ENCODE measurements at places on chromosomes 7 and 10.
A peak's percentile ranks its signal among the peaks of the same experiment; 100 is the strongest.

- DNase-seq: peak; percentile 89
Observed at GRCh38 chr10:125160856-125161706, 718 bp upstream of the CTBP2 start.

DNA sequence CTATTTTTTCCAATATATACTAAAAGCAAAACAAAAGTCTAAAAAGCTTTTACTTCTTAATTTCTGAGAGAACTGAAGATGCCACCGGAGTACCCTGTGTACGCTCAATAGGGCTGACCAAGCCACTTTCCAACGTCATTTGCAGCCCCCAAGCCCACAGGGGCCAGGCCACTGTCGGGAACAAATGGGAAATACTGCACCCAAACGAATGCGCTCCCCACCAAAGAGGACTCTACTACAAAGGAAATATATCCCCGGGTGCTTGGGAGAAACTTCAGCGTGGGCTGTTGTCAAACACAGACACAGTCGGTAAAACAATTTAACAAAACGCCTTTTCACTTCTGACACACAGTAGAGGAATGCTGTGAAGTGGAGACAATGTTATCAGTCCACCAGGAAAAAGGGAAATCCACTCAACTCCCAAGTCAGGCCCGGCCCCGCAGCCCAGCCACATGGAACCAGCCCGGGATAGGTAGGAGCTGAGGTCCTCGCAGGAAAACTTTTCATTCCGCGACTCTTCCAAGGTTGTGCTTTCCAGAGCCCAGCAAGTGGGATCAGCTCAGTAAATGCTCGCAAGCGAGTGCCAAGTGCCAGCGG, 1.4 kb downstream of the PARD3 start:
- DNase-seq: peak; percentile 49

- DNase-seq: no peak
Observed at GRCh38 chr7:105028004-105028403, 14.0 kb downstream of the KMT2E start.

GRCh38 chr7:115145512-115145911, 223.6 kb downstream of the MDFIC start:
- DNase-seq: no peak

DNA sequence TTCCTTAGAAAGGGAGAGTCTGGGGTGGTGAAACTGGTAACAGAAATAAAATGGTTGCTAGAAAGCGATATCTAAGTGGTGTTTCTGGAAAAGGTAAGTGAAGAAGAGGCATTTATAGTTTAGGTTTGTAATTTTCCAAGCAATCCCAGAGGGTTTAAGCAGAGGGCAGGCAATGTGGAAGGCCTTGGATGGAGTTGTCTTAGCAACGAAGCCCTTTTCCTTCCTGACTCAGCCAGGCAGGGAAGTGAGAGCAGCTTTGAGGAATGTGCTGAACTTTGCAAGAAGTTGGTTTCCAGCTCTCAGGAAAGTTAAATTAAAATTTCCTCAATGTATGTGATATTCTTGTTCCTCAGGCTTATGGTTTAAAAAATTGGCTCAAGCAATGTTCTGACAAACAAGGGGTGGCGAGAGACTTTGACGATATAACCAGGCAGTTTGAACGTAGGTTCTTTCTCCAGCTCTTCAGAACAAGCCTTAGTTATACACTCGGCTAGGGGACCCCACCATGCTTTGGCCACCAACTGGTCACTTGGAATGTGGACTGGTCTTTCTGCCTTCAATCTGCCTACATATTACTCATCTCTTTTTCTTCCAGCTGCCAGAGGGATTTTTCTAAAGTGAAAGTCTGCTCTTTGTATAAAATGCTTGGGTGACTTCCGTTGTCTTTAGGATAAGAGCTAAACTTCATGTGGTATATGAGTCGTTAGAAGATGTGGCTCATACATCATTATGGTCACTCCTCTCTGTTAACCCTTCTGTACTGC, 66.9 kb upstream of the SLC25A13 start:
- no peak for DNase-seq

GRCh38 chr7:125857606-125858005, 928.0 kb upstream of the POT1 start:
- DNase-seq: no peak

- DNase-seq: no peak
Observed at GRCh38 chr7:75985518-75986146, 8.8 kb downstream of the TMEM120A start.

DNA sequence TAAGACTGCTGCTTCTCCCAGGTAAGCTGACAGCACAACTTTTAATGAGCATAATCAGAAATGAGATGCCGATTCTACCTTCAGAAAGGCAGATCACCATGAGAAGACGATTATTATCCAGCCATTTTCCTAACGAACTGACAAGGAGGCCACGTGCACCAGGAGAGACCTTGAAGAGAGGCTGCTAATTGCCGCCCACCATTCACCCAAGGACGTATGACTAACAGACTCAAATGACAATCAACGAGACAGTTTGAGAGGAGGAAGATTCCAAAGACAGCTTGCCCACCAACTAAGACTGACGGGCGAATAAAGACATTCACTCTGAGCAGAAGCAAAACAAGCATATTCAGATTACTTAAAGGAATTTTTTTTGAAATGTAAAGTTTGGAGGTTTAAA, 301.9 kb upstream of the TAC1 start:
- no peak for DNase-seq

DNA sequence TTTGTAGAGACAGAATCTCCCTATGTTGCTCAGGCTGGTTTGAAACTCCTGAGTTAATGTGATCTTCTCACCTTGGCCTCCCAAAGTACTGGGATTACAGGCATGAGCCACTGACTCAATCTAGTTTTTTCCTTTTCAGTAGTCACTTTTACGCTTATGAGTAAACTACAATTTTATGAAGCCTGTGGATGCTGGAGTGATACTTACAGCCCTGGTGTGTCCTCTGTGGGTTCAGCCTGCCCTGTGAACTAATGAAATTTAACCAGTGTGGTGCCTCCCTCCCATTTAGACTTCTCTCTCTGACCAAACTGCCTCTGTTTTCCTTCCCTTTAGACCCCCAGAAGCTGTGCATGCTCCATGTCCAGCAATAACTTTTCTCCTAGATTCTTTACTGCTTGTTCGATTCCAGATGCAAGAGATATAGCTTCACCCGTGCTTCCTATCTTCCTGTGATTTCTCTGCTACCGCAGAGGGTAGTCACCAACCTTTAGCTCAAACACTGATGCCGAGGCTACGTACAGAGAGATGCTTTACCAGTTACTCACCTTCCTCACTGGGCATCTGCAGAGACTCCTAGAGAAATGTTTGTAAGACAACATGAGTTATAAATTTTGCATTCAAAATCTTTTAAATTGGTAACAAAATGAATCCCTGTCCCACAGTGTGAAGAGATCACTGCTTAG, 90.8 kb downstream of the KIAA1217 start:
- no peak for DNase-seq

DNA sequence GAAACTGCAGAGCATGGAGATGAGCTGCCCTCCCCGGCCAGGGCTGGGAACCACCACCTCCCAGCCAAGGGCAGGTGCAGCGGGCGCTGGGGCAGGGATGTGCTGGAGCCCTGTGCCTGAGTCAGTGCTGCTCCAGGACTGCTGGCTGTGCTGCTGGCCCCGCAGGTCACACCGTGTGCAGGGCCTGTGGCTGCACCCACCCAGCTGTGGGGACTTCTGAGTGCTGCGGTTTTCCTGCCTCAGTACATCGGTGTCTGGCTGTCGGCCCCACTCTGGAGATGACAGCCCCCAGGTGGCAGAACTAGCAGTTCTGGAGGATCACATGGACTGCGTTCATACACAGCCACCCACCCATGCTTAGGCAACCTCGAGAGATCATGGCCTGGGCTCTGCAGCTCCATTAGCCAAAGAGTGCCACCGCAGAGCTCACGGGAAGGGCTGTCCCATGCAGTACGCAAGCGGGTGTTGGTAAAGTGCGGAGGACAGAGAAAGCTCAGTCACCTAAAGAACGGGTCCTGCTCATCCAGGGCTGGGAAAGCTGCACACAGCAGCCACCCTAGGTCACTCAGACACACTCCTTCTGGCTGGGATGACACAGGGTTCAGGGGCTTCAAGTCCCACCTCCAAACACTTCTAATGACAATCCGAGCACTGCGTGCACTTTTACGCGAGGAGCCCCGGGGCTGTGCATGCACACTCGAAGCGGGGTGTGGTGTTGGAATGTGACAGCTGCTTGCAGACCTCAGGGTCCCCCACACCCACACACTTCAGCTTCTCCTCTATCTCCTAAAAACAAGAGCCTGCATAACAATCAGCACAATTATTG, 198.1 kb upstream of the PPP2R2D start:
- no peak for DNase-seq

DNA sequence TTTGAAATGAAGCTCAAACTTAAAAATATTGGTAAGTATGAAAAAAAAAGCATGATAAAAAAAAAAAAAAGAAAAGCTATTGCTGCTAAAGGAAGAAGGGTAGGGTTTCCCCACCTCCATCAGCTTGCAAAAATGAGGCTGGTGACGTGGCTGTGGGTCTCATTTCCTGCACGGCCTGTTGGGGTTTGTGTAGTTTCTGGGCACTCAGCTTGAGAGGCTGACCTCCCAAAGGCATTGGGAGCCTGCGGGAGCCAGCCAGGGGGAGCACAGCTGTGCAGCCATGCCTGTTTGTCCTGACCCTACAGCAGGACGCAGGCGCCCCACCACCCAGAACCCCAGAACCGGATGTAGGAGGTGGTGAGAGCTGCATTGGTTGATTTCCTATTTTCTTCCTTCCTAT, 48.8 kb upstream of the CARD11 start:
- DNase-seq: peak; percentile 2

DNA sequence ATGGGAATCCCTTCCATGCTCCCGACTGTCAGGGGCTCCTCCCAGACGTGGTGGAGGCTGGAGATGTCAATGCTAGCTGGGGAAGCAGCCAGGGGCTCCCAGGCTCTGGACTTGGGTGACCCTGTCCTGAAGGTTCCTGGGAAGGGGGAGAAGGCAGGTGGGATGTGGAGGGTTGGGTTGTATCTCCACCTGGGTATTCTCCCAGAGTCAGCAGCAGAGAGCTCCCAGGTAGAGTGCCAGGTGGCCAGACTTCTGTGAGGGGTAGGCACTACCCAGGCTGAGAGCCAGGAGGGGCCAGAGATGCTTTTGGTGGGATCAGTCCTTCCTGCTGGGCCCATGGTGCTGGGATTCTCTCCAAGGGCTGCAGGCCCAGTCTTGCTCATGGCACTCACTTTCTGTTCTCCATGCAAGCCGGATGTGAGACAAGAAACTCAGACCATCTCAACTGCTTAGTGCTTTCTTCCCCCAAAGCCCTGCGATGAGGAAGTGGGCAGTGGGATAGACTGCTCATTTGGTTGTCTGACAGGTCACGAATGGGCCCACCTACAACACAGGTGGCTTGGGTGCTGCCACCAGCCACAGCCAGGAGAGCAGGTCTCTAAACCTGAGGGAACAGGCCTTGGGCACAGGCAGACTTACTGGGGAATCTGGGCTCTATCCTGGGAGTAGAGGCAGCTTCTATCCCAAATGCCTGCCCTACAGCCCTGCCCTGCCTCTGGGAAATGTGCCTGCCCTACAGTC, 52.5 kb upstream of the CAMK2B start:
- no peak for DNase-seq

GRCh38 chr7:159015081-159015453, 129.6 kb downstream of the VIPR2 start:
- DNase-seq: no peak

GRCh38 chr10:45061982-45062381, 61.3 kb downstream of the ZNF22 start:
- DNase-seq: no peak
